Stomach (tissue), 19 donors: ENCODE measurements at places on chromosomes 16 and 17. TPM values are rescaled to one million over a fixed set of nuclear protein-coding genes. Genes with fewer than 3 reads are reported as not detected.

Gene NEUROD2
- not detected for total RNA-seq

Gene PRCD
- total RNA-seq: not detected

Gene KRTAP4-4
- not detected for total RNA-seq

Gene ANKRD40CL
- total RNA-seq: 1.4 TPM

Gene CSH1
- total RNA-seq: not detected

Gene SLC13A2
- total RNA-seq: not detected

Gene CYGB
- total RNA-seq: 40.4 TPM

DNA sequence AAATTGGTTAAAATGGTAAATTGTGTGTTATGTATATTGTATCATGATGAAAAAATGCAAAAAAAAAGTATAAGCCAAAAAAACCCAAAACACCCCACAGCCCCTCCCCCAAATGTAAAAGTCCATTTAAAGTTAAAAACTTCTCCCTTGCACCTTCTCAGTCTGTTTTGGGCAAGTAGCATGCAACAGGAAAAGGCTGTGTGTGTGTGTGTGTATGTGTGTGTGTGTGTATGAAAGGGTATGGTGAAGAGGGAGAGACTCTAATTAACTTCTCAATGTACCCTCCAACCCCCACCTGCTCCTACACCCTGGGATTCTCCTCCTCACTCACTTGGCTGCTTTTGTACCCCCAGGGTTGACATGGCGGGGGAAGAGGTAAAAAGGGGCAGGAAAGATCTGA lies 9.2 kb upstream of the GGT6 start:
- no peaks in the 10 kb centered on the region for H3K27me3 ChIP-seq
- H3K27ac ChIP-seq: no peak overlapping the region
- H3K4me3 ChIP-seq: no peak overlapping the region
- DNase-seq: no peak

DNA sequence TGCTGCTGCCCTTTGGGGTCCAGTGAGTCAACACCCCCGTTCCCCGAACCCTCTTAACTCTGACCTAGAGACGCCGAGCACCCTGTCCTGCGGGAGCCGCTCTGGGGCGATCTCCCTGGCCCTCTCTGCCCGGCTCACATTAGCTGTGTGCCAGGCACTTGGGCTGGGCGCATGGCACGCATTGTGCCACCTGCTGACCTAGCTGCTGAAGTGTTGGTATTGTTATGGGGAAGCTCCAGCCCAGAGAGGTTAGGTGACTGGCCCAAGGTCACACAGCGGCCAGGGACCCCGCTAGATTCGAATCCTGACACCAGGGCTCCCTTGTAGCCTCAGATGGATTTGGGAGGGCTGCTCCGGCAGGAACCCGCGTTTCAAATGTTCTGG lies 1.1 kb downstream of the HSD17B1 start:
- peak overlapping the region; percentile 86 for H3K4me3 ChIP-seq
- H3K4me1 ChIP-seq: peaks cover 40% of the 10 kb centered on the region
- H3K36me3 ChIP-seq: no peaks in the 10 kb centered on the region
- H3K27me3 ChIP-seq: no peaks in the 10 kb centered on the region
- DNase-seq: no peak

GRCh38 chr16:23269248-23269953 lies 32.7 kb upstream of the SCNN1B start:
- no peak overlapping the region for H3K27ac ChIP-seq
- H3K36me3 ChIP-seq: no peaks in the 10 kb centered on the region
- H3K4me3 ChIP-seq: no peak overlapping the region
- no peak for DNase-seq
- no peaks in the 10 kb centered on the region for H3K4me1 ChIP-seq

- DNase-seq: no peak
- H3K4me1 ChIP-seq: no peaks in the 10 kb centered on the region
- H3K36me3 ChIP-seq: no peaks in the 10 kb centered on the region
- H3K4me3 ChIP-seq: no peak overlapping the region
- H3K27me3 ChIP-seq: no peaks in the 10 kb centered on the region
- H3K27ac ChIP-seq: no peak overlapping the region
These were observed 129.8 kb downstream of the C16orf78 start for GRCh38 chr16:49503256-49504022.

GRCh38 chr17:61659437-61659836 lies 68.4 kb upstream of the NACA2 start:
- no peak overlapping the region for H3K4me3 ChIP-seq
- H3K36me3 ChIP-seq: no peaks in the 10 kb centered on the region
- H3K27me3 ChIP-seq: no peaks in the 10 kb centered on the region
- DNase-seq: no peak
- no peak overlapping the region for H3K27ac ChIP-seq

GRCh38 chr16:22673421-22673831 lies 140.5 kb upstream of the HS3ST2 start:
- no peak overlapping the region for H3K4me3 ChIP-seq
- H3K36me3 ChIP-seq: no peaks in the 10 kb centered on the region
- no peak overlapping the region for H3K27ac ChIP-seq
- DNase-seq: no peak

DNA sequence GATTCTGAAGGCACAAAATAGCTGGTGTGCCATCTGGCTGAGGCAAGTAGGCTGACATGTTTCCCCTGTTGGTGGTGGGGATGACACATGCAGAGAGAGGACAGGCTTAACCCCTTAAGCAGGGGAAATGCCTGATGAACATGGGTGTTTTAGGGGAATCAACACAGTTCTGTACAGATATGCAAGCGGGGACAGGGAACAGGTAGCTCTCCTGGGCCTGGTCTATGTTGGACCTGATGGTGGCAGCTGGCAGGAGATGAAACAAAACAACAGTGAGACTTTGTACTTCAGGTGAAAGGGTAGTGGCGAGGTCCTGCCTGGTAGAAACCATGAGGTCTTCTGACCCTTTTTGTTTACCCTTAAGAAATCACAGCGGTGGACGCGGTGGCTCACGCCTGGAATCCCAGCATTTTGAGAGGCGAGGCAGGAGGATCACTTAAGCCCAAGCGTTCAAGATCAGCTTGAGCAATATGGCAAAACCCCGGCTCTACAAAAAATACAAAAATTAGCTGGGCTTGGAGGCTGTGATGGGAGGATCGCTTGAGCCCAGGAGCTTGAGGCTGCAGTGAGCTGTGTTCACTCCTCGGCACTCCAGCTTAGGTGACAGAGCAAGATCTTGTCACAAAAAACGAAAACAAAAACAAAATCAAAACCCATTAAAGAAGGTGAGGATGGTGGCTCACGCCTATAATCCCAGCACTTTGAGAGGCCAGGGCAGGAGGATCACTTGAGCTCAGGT lies 10.5 kb downstream of the OR1F1 start:
- peaks cover 3% of the 10 kb centered on the region for H3K27me3 ChIP-seq
- no peak for DNase-seq
- no peaks in the 10 kb centered on the region for H3K36me3 ChIP-seq
- H3K27ac ChIP-seq: no peak overlapping the region

DNA sequence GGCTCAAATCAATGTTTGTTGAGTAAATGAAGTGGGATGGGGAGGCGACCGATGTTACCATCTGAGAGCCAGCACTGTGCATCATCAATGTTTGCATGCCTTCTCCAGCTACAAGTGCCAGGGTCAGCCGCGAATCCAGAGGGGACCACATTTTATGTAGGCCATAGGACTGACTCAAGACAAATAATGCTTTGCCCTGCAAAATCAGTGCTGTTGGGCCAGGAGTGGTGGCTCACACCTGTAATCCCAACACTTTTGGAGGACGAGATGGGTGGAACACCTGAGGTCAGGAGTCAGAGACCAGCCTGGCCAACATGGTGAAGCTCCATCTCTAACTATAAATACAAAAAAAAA lies 53.1 kb upstream of the WSB1 start:
- peaks cover 24% of the 10 kb centered on the region for H3K4me1 ChIP-seq
- DNase-seq: no peak
- no peak overlapping the region for H3K4me3 ChIP-seq
- no peak overlapping the region for H3K27ac ChIP-seq

GRCh38 chr16:46882940-46883307 lies 1.2 kb upstream of the GPT2 start:
- H3K27me3 ChIP-seq: no peaks in the 10 kb centered on the region
- H3K36me3 ChIP-seq: no peaks in the 10 kb centered on the region
- DNase-seq: no peak
- H3K27ac ChIP-seq: peak overlapping the region; percentile 82
- H3K4me1 ChIP-seq: peaks cover 44% of the 10 kb centered on the region

GRCh38 chr17:39134878-39135277 lies 16.6 kb downstream of the PLXDC1 start:
- no peak overlapping the region for H3K27ac ChIP-seq
- no peak overlapping the region for H3K4me3 ChIP-seq
- H3K36me3 ChIP-seq: no peaks in the 10 kb centered on the region

GRCh38 chr17:19486351-19487023 lies 47.2 kb upstream of the SLC47A1 start:
- H3K27ac ChIP-seq: peak overlapping the region; percentile 6
- H3K27me3 ChIP-seq: no peaks in the 10 kb centered on the region
- H3K4me3 ChIP-seq: no peak overlapping the region
- no peaks in the 10 kb centered on the region for H3K36me3 ChIP-seq
- H3K4me1 ChIP-seq: peaks cover 24% of the 10 kb centered on the region
- DNase-seq: no peak

DNA sequence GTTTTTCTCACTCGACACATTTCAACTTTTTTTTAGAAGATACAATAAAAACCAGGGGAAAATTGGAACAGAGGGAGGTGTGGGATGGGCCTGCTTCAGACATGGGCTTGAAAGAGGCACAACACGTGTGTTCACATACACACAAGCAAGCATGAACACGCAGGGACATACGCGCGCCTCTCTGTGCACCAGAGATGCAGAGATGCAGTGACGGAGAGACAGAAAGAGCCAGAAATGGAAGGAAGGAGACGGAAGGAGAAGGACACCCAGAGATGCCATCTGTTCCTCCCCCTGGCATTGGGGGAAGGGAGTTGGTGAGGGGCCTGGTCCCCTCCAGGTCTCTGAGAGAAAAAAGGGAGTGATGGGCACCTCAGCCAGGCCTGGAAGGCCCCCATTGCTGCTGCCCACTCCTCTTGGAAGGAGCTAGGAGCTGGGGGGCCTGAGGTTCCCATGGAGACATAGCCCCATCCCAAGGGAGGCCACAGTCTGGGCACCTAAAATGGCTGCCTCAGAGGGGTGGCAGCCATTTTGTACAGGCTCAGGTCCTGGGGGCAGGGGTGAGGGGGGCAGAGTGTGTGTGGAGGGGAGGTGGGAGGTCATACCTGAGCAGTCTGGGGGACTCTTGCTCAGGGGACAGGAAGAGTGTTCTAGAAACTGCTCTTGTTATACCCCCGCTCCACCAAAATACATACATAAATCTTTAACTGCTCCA lies 3.8 kb upstream of the NEUROD2 start:
- DNase-seq: no peak
- H3K27ac ChIP-seq: no peak overlapping the region
- peaks cover 8% of the 10 kb centered on the region for H3K4me1 ChIP-seq
- H3K27me3 ChIP-seq: peaks cover 95% of the 10 kb centered on the region
- H3K36me3 ChIP-seq: no peaks in the 10 kb centered on the region

GRCh38 chr17:64780096-64781013 lies 118.2 kb upstream of the SMURF2 start:
- H3K4me3 ChIP-seq: peak overlapping the region; percentile 47
- H3K27ac ChIP-seq: peak overlapping the region; percentile 68
- H3K27me3 ChIP-seq: peaks cover 45% of the 10 kb centered on the region

GRCh38 chr16:55828680-55829079 lies 4.2 kb downstream of the CES1 start:
- peaks cover 6% of the 10 kb centered on the region for H3K4me1 ChIP-seq
- H3K27me3 ChIP-seq: peaks cover 22% of the 10 kb centered on the region
- H3K4me3 ChIP-seq: no peak overlapping the region
- H3K27ac ChIP-seq: no peak overlapping the region
- DNase-seq: no peak

GRCh38 chr17:17119106-17119505 lies 76.8 kb downstream of the MPRIP start:
- no peak for DNase-seq
- H3K4me1 ChIP-seq: peaks cover 58% of the 10 kb centered on the region
- H3K27ac ChIP-seq: peak overlapping the region; percentile 32
- no peaks in the 10 kb centered on the region for H3K27me3 ChIP-seq
- H3K36me3 ChIP-seq: no peaks in the 10 kb centered on the region
- H3K4me3 ChIP-seq: no peak overlapping the region

GRCh38 chr16:51508490-51509212 lies 357.6 kb upstream of the SALL1 start:
- peak; percentile 79 for DNase-seq

DNA sequence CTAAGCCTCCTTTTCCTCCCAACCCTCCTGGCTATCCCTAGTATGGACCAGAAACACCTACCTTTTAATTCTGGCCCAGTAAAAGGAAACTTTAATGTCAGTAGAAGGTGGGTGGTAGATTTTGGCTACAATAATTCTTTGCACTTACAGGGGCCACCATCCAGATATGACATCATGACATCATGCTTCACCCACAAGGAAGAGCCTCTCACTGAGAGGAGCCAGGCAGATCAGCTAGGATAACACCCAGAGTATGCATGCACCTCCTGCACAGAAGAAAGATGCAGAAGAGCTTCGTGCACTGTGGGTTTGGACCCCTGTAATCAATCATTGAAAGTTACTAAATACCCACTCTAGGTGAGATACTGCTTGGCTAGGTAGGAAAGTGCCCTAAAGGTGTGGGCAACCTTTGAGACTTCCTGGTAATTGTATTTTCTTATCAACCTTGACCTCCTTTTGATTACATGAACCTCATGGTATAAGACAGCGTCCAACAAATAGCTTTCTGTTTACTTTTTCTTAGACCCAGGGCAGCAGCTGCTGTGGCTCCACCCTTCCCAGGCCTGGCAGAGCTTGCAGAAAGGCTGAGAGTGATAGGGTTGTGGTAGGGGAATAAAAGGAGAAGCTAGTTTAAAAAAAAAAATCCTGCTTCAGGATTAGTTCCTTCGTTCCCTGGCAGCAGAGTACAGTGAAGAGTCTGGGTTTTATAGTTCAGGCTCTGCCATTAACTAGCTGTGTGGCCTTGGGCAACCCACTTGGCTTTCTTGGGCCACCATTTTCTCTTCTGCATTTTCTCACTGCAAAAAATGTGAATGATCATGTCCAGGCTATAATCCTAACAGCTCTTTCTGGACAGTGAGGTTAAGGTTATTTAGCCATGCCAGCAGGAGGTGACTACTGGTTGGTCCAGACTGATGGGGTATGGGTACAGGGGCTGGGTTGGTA lies 6.2 kb downstream of the MAP3K14 start:
- peak; percentile 91 for DNase-seq
- no peaks in the 10 kb centered on the region for H3K27me3 ChIP-seq
- H3K36me3 ChIP-seq: no peaks in the 10 kb centered on the region
- H3K4me3 ChIP-seq: no peak overlapping the region
- peak overlapping the region; percentile 96 for H3K27ac ChIP-seq
- H3K4me1 ChIP-seq: peaks cover 100% of the 10 kb centered on the region
